ENCODE measurements at places on chromosomes 6 and 20.

DNA sequence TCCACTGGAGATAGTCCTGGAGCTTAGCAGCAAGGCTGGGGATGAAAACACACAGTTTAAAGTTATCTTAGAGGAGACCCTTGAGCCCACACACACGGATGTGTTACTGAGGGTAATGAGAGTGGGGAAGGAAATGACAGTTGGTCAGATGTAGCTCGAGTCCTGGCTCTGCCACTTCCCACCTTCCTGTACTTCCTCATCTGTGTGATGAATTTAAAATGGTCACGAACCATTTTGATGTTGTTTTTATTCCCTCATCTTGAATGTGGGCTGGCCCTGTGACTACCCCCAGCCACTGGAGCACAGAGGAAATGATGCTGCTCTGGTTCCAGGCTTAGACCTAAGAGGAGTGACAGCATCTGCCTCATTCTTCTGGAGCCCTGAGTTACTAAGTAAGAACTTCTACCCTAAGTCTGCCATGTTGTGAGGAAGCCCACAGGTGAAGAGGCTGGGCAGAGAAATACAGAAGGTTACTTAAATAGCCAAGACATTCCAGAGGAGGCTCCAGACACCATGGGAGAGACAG is 141.2 kb downstream of the NRN1 start:
- peak; percentile 88 for DNase-seq

DNA sequence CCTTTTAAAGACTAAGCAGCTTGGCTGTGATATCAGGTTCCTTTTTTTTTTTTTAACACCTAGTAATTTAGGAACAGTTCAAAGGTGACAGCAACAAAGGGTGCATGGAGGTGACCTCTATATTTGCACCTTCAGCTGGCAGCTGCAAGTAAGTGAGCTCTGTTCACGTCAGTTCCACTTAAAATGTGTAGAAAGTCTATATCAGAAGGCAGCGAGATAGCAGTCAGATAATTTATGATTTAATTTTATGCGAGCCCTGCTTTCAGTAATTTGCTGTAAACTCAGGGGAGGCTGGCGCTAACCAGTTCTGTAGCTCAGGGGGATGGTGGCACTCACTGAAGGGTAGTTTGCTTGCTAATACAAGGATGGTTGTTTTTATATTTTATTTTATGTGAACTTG is 602.8 kb upstream of the MMS22L start:
- no peak for DNase-seq

DNA sequence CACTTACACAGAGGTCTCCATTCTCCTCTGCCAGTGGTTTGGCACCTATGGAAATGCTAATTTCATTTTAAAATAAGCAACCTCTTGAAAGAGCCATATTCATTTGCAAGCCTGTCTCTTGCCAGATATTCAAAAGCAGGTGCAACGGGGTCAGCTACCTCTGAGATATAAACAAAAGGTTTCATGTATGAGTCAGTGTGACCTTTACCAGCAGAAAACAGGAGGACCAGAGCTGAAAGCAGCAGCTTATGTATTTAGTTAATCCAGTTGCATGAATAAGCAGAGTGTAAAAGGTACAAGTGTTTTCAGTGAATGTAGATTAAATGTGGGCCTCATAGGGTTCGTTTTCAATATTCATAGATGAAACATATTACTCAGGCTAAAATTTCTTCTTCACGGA is 56.0 kb downstream of the TENT5A start:
- DNase-seq = no peak

GRCh38 chr6:35691027-35691824 is 2.5 kb upstream of the FKBP5 start:
- peak; percentile 79 for DNase-seq

GRCh38 chr6:133243723-133244305 is 2.7 kb downstream of the EYA4 start:
- no peak for DNase-seq

DNA sequence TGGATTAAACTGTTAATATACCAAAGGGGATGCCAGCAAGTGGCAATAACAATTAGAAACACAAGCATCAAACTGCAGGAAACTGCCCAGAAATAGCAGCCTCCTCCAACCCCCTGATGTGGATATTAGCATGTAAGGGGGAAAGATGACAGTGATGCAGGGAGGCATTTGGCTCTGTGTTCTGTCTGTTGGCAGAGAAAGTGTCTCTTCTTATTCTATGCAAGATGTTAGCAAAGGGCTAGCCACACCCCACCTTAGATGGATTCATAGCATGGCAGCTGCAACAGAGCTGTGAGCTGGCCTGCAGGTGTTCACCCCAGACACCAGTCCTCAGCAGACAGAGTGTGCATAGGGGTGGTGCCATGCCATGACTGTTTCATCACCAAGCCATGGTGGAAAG is 38.0 kb downstream of the SCP2D1 start:
- DNase-seq = no peak

GRCh38 chr6:68126089-68126749 is 508.9 kb upstream of the ADGRB3 start:
- no peak for DNase-seq

DNA sequence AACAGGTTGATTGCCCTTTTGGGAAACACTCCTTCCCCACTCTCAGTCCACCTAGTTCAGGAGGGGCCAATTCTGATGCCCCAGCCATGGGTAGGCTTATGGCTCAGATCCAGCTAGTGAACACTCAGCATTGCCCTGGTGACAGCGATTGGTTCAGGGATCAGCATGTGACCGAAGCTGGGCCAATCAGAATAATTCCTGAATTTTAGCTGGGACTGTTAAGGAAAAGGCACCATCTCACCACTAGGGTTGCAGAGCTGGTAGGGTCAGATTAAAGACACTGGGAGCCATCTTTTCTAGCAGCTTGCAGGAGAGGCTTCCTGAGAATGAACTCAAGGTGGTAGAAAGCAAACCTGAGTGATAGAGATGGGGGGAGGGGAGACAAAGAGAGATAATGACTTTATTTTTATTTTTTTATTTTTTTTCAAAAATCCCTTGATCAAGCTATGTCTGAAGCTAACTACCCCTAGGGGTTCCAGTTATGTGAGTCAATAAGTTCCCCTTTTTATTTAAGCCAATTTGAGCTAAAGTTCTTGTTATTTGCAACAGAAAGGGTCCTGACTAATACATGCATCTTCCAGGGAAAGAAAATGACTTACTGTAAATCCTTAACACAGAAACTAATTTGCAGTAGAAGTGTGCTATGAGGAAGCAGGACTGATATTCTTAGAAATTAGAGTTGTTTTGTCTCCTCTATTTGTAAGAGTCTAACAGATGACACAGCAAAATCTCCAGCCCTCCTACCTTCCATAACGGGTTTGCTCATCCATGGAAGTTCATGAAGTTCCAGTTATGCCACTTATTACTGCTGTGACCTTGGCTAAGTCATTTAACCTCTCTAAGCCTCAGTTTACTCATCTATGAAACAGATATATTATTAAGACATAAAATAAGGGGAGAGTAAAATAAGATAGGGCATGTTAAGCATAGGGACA is 44.7 kb downstream of the EYA2 start:
- DNase-seq = no peak

DNA sequence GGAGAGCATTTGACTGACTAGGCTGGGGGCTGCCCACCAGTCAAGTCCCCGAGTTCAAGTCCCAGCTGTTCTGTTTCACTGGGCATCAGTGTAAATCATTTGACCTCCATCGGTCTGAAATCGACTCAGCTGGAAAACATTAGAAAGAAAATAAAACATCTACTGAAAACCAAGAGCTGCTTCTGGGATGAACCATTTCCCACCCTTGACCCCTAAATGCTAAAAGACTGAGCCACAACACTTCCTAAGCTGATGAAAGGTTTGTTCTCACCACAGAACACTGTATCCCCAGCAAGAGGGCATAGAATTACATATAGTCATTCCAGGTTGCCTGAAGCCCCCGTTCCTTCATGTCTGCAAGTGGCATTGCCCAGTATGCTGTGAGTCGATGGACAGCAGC is 237.0 kb upstream of the TAB2 start:
- no peak for DNase-seq

DNA sequence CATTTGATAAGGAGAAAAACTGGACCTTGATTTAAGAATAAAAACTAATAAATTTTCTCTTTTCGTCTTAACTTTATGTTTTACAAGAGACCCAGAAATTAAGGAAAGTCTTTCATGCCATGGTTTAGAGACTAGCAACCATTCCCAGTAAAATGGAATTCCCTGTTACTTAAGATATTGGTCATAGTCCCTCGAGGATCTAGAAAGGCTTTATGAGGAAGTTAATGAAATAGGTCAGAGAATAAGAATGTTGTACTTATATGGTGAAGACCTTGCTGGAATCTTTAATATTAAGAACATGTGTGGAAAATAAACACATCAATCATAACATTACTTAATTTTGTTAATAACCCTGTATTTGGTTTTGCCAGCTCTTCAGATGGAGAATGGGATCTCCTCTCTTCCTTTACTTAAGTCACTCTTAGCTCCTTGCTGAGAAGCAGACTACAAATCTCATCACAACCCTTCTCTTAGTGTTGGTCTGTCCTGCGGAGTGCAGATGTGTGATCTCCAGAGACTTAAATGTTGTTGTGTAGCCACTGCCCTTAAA is 382.9 kb downstream of the QKI start:
- DNase-seq = no peak

GRCh38 chr6:41943456-41943855 is 1.8 kb upstream of the CCND3 start:
- DNase-seq = no peak

GRCh38 chr20:36343641-36344040 is 37.5 kb downstream of the DLGAP4 start:
- DNase-seq = no peak

DNA sequence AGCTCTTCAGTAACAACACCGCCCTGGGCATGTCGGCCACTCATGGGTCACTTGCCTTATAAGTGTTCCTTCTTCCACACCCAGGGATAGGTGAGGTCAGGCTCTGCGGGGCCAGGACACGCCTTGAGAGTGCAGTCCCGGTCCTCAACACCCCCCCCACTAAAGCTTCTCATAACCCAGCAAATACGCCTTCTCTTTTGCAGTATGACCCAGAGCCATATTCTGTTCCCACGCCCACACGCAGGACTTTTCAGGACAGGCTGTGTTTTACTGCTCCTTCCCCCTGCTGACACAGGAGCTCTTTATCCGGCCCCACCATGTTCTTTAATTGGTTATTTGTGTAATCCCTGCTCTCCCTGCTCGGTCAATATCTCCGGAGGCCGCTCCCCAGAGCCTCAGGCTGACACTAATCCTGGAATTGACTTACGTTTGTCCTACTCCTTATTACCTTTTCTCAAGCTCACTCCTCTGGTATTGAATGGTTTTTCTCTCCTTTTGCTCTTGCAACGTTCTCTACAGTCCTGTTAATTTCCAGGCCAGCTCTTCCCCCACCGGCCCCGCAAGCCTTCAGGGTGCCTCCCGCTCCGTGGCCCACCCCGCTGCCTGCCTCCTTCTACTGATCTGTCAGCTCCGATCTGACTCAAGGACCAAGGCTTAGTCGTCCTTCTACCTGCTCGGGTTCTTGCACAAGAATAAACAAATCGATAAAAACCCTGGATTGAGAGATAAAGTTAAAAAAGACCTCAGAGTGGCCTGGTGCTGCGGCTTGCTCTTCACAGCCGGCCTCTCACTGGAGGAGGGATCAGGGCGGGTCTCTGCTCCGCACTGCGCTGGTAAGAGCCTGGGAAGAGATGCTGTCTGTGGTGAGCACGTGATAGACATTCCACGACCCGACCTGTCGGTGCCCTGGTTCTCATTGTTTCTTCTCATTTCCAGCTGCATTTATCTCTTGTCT is 357.5 kb downstream of the ZFAND3 start:
- no peak for DNase-seq

- no peak for DNase-seq
Measured at GRCh38 chr6:32932132-32932868, 8.5 kb downstream of the HLA-DMB start.

DNA sequence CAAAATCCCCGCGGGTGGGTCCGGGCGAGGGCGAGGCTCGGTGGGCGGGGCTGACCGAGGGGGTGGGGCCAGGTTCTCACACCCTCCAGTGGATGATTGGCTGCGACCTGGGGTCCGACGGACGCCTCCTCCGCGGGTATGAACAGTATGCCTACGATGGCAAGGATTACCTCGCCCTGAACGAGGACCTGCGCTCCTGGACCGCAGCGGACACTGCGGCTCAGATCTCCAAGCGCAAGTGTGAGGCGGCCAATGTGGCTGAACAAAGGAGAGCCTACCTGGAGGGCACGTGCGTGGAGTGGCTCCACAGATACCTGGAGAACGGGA is 809 bp downstream of the HLA-G start:
- no peak for DNase-seq

GRCh38 chr6:50822078-50822476 is 3.4 kb downstream of the TFAP2B start:
- DNase-seq = no peak

DNA sequence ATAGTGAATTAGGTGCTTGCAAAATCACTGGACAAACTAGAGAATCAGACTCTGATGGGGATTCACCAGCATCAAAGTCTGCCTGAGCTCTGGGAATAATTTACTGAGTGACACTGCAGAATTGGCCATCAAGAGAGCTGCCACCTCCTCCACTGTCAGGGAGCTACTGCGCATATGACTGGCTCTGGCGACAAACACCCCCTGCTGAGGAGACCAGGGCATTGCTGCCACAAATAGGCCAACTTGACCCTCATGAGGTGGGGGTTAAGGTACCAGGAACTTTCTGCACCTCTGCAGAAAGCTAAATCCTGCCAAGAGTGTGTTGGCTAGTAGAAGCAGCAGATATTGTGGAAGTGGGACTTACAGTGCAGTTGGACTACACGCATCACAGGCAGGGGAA is 88.0 kb downstream of the CDS2 start:
- DNase-seq = no peak

DNA sequence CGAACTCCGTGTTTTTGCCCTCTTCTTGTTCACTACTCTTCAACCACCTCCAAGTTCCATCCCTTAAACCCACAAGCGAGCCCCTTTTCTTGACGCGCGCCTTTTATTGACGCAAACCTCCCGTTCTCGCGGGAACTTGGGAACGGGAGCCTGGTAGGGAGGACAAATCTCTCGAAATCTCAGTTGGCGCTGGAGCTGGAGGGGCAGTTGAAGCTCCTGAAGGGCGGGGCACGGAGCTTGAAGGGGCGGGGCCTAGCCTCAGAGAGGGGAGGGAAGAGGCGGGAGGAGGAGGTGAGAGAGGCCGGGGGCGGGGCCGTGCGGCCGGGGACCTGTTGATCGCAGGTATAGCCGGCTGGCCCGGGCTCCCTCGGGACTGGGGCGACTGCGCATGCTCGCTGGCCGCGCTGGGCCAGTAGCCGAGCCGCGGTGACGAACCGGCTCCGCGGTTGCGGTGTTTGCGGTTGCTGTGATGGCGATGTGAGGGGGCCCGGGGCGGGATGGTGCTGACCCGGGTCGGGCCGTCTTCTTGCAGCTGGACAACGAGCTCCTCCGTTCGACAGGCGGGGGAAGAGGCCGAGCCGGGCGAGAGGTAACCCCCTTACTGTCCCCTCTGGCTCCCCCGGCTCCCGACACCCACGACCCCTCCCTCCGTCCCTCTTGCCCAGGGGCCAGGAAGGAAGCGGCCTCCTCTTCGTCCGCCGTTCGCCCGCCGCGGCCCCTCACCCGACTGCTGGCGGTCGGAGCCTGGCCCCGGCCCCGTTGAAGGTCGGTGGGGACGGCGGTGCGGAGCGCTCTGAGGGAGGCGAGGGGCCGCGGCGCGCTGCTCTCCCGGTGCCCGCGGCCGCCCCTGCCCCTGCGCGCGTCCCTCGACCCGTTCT is at the start of gene FAM135A:
TSS of gene FAM135A (plus strand) at position 395 of the 878 bp plus-strand sequence. CDS start 14,835 bp downstream, outside the sequence.
- DNase-seq = peak; percentile 97

GRCh38 chr6:31610968-31611367 is 4.1 kb upstream of the AIF1 start:
- no peak for DNase-seq

- peak; percentile 63 for DNase-seq
Measured at GRCh38 chr6:92777146-92777740, 642.1 kb downstream of the EPHA7 start.

GRCh38 chr6:109166673-109167072 is 71.4 kb downstream of the CEP57L1 start:
- DNase-seq = no peak

GRCh38 chr6:97014595-97014994 is 90.1 kb downstream of the KLHL32 start:
- no peak for DNase-seq
